ENCODE measurements at places on chromosomes 12 and 14.

- DNase-seq = no peak
These were observed 26.3 kb upstream of the KIF26A start for GRCh38 chr14:104112113-104112505.

DNA sequence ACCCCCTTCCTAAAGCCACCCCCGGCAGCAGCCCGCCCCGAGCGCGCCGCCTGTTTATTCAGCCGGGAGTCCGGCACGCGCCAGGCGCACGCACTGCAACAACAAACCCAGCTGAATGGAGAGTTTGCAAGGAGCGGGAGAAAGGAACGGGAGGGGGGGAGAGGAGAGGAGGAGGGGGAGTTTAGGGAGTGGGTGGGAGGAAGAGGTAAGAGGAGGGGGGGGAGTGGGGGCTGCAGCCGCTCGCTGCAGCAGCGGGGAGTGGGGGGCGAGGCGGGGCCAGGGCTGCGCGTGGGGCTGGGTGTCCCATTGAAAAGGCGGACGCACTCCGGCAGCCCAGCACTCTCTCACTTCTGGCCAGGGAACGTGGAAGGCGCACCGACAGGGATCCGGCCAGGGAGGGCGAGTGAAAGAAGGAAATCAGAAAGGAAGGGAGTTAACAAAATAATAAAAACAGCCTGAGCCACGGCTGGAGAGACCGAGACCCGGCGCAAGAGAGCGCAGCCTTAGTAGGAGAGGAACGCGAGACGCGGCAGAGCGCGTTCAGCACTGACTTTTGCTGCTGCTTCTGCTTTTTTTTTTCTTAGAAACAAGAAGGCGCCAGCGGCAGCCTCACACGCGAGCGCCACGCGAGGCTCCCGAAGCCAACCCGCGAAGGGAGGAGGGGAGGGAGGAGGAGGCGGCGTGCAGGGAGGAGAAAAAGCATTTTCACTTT, at the start of gene ASCL1:
Gene ASCL1, plus strand, starts transcription at position 336 of the 712 bp plus-strand sequence. CDS start 571 bp downstream, outside the sequence.
- no peak for DNase-seq

- no peak for DNase-seq
These were observed 5.3 kb downstream of the ARHGEF25 start for GRCh38 chr12:57616383-57617101.

GRCh38 chr14:105993814-105994213, 467.4 kb downstream of the TMEM121 start:
- DNase-seq = no peak

DNA sequence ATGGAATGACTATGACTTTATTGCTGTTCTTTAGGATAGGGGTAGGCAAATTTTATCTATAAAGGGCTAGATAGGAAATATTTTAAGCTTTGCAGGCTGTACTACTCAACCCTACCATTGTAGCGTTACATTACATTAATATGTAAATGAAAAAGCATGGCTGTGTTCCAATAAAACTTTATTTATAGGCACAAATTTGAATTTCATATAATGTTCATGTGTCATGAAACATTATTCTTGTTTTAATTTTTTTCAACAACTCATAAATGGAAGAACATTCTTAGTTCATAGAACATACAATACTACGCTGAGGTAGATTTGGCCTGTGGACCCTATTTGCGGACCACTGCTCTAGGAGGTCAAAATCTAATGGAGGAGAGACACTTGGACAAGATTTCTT, 133.7 kb downstream of the SOX5 start:
- no peak for DNase-seq

GRCh38 chr14:65412856-65413738, 567 bp downstream of the FUT8 start:
- DNase-seq = no peak

GRCh38 chr12:46556819-46557524, 184.4 kb upstream of the SLC38A2 start:
- DNase-seq = no peak

DNA sequence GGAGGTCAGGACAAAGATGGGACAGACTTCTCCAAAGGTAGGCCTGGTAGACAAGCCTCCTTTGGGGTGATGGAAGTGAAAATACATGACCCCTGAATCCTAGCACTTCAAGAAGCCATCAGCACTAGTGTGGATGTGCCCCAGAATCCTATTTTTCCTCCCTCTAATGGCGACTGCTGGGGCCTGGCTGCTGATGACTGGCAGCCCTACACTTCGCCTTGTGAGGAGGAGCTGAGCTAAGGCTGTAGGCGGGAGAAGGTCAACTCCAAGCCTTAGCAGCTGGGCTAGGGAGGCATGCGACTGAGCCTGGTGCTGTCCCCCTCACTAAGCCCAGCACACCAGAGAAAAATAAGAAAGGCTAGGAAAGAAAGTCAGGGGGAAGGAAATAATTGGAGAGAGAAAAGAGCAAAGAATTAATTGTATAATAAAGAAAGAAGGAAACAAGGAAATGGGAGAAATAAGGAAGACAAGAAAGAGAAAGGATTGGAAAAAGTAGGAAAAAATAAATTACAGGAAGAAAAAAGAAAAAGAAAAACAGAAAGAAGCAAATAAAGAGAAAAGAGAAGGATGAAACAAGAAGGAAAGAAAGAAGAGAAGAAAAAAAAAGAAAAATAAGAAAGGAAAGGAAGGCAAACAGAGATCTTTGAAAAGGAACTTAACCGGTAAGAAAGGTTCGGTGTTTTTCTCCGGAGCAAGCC, 4.7 kb upstream of the HOXC10 start:
- no peak for DNase-seq

GRCh38 chr12:113189361-113189760, 3.8 kb downstream of the RITA1 start:
- no peak for DNase-seq

DNA sequence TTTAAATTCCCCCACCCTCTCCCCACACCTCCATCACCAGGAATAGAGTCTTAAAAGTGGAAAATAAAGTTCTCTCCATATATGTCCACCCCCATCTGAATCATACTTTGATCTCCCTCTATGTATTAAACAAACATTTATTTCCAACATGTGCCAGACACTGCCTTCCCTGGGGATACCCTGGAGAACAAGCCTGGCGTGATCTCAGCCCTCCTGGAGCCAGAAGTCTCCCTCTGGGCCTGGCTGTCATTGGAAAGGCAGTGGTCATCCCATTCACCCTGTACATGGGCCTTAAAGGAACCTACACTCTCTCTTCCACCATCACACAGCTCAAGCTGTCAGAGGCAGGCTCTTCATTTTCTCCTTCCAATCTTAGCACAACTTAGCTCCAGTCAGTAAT, 143.6 kb downstream of the EMP1 start:
- DNase-seq = no peak

DNA sequence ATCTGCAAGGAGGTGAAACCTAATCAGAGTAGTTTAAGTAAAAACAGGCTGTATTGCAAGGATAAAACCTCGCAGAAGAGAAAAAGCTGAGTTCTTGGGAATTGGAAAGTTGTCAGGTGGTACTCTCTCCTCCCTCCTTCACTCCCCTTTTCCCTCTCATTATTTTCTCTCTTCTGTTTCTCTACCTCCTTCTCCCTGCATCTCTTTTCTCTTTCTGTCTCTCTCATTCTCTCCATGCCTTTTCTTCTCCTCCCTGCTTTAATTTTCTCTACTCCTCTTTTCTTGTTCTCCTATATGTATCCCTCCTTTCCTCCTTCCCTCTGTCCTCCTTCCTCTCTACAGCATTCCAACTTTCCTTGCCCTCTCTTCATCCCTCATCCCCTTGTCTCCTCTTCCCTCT, 14.2 kb upstream of the PPP1R12A start:
- DNase-seq = no peak

GRCh38 chr14:99435327-99435726, 45.3 kb downstream of the SETD3 start:
- no peak for DNase-seq

- no peak for DNase-seq
These were observed 105.5 kb downstream of the BCL11B start for GRCh38 chr14:99166506-99166905.

GRCh38 chr12:26112703-26113147, 12.1 kb downstream of the BHLHE41 start:
- no peak for DNase-seq

GRCh38 chr14:98819132-98819866, 452.7 kb downstream of the BCL11B start:
- DNase-seq = no peak

DNA sequence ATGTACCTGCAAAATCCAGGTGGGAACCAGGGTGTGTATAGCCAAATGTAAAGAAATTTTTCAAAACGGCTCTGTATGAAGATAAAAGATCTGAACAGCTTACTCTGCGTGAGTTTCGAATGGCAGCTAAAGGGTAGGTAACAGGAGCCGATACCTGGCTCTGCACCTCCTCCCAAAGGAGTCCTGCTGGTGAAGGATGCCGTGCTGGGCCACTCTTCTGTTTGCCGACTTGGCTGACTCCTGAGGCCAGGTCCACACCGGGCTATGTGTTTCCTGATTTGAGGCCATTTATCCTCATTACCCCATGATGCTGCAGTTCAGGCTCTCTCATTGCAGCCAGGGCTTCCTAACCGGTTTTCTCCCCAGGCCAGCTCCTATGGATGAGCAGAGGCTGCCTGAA, 244.6 kb downstream of the SLC41A2 start:
- no peak for DNase-seq

GRCh38 chr12:130846369-130846768, 7.3 kb upstream of the STX2 start:
- no peak for DNase-seq

DNA sequence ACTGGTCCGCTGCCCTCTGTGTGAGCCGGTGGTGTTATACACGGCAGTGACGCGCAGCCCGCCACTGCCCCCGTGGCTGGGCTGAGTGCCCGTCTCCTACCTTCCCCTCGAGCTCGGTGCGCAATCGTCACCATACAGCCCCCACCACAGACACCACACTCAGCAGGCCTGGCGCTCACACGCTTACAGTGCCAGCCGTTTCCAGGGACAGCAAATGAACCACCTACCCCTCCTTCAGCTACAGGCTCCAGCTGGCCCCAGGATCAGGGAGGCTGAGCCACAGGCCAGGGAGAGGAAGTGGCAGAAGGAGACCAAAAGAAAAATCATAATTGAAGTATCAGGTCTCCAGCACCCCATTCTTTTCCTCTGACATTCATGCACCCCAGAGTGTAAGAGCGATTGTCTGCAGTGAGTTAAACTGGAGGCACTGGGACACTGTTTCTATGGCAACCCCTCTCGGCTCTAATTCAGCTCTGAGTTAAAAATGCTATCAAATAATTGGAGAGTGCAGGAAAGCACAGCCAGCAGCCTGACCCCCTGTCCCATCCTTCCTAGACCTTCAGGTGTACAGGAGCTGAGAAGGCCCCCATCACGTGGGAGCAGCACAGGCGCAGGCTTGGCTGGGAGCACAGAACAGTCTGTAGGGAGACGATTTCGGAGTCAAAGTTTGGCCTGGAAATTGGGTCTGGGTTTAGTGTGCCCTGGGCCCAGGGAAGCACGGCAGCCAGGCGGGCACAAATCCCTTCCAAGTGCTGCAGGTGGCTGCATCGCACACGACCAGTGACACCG, 18.0 kb downstream of the LRTM2 start:
- no peak for DNase-seq

GRCh38 chr12:10268037-10268436, 39.6 kb upstream of the KLRD1 start:
- DNase-seq = no peak

GRCh38 chr14:71931492-71932228, 569 bp upstream of the RGS6 start:
- DNase-seq = no peak

DNA sequence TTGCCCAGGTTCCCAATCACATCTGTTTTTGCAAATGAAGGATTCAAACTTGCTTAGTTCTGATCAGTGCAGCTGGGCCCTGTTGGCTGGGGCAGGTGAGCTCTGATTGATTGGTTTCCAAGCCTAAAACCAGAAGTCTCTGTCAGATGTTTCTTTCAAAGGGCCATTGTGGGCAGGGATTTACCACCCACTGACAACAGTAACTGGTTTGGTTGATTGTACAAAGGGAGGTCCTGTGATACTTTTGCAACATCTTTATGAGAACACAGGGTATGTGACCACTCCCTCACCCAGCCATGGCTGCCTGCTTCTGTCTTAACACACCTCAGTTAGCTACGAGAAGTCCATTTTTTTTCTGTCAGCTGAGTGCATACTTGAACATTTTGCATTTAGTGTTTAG, 184.1 kb downstream of the FLRT2 start:
- no peak for DNase-seq

GRCh38 chr12:69642531-69642930, 31.8 kb upstream of the LRRC10 start:
- DNase-seq = no peak

GRCh38 chr14:52220924-52221811, 46.3 kb upstream of the PTGDR start:
- DNase-seq = no peak

- no peak for DNase-seq
These were observed 16.9 kb downstream of the PPP4R3A start for GRCh38 chr14:91493169-91493568.

GRCh38 chr14:71466946-71467345, 465.3 kb upstream of the RGS6 start:
- DNase-seq = no peak

DNA sequence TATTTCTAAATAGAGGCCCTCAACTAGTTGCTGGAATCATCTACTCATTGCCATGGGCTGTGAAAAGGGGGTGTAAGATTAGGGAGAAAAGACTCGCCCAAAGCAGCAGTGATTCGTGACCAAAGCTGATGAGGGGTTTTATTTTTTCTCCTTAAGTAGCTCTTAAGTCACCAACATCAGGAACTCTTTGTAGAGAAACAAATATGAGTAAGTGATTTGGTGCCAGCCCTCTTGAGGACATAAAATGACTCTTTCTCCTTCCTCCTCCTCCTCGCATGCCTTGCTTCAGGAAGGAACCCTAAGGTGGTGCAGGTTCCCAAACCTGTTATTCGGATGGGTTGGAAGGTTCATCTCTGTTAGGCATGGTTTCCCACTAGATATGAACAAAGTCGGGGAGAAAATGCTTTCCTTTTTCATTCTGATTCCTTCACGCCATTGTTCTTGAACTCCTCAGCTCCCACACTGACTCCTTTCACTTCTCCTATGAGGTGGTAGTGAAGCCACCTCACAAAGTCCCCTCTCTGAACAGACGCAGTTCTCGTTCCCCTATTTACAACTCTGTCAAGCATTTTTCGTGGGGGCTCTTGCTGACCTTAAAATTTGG, 113.4 kb downstream of the ETV6 start:
- no peak for DNase-seq

- DNase-seq = no peak
These were observed 37.3 kb downstream of the GPR135 start for GRCh38 chr14:59427653-59428580.

Data from stimulated activated CD8-positive, alpha-beta memory T cell treated with anti-CD3 and anti-CD28 coated beads, Interleukin-2, amount 100 ng/mL, for 1 hour (primary cell).